ENCODE measurements at places on chromosomes 13 and 19. TPM values are rescaled to one million over a fixed set of nuclear protein-coding genes. Genes with fewer than 3 reads are reported as not detected.

Gene SULT2B1
- total RNA-seq = not detected

Gene CEACAM7
- total RNA-seq = not detected

Gene DCLK1
- total RNA-seq = 9.4 TPM

Gene HDGFL2
- total RNA-seq = 36.2 TPM

Gene SIGLEC14
- not detected for total RNA-seq

Gene TEX101
- not detected for total RNA-seq

DNA sequence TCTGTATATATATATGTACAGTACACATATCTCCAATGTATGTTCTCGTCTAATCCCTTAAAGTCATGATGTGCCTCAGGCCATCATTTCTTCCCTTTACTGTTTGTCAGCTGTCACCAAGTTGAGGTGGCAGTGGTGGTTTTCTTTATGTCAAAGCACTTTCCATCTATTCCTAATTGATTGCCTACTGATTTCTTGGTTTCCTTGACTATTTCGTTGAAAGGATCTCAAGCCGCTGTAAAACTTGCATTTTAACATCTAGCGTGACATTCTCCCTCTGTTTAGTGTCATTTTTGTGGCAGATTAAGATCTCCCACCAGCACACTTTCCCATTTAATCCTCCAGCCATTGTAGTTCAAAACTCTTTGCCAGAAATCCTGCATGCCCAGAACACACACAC lies 25.0 kb upstream of the SPART start:
- H3K4me3 ChIP-seq = no peak overlapping the region
- no peaks in the 10 kb centered on the region for H3K36me3 ChIP-seq
- no peak overlapping the region for H3K27ac ChIP-seq
- no peaks in the 10 kb centered on the region for H3K4me1 ChIP-seq
- no peak for DNase-seq

- H3K4me1 ChIP-seq = no peaks in the 10 kb centered on the region
- H3K27ac ChIP-seq = no peak overlapping the region
Observed at GRCh38 chr13:37383046-37383445, 215.5 kb downstream of the POSTN start.

DNA sequence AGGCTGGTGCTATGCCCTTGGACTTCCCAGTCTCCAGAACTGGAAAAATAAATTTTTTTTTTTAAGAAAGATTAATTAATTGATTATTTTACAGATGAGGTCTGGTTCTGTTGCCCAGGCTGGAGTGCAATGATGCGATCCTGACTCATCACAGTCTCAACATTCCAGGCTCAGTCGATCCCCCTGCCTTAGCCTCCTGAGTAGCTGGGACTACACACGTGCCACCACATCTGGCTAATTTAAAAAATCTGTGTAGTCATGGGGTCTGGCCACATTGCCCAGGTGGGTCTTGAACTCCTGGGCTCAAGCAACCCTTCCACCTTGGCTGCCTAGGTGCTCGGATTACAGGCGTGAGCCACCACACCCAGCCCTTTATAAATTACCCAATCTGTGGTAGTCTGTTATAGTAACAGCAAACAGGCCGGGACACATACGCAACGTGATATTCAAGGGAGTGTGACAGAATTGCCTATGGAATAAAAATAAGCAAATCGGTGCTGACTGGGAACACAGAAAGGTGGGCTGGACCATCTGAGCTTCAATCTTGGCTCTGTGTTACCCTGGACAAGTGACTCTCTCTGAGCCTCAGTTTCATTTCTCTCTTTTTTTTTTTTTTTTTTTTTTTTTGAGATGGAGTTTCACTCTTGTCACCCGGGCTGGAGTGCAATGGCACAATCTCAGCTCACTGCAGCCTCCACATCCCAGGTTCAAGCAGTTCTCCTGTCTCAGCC lies 42.8 kb downstream of the PIN1 start:
- H3K27ac ChIP-seq = no peak overlapping the region
- no peaks in the 10 kb centered on the region for H3K4me1 ChIP-seq
- no peaks in the 10 kb centered on the region for H3K36me3 ChIP-seq
- H3K27me3 ChIP-seq = no peaks in the 10 kb centered on the region
- no peak for DNase-seq

- H3K36me3 ChIP-seq = no peaks in the 10 kb centered on the region
- no peaks in the 10 kb centered on the region for H3K4me1 ChIP-seq
- DNase-seq = no peak
- no peak overlapping the region for H3K4me3 ChIP-seq
- H3K27me3 ChIP-seq = no peaks in the 10 kb centered on the region
- H3K27ac ChIP-seq = no peak overlapping the region
Observed at GRCh38 chr13:102947745-102948405, 102.0 kb downstream of the ERCC5 start.

DNA sequence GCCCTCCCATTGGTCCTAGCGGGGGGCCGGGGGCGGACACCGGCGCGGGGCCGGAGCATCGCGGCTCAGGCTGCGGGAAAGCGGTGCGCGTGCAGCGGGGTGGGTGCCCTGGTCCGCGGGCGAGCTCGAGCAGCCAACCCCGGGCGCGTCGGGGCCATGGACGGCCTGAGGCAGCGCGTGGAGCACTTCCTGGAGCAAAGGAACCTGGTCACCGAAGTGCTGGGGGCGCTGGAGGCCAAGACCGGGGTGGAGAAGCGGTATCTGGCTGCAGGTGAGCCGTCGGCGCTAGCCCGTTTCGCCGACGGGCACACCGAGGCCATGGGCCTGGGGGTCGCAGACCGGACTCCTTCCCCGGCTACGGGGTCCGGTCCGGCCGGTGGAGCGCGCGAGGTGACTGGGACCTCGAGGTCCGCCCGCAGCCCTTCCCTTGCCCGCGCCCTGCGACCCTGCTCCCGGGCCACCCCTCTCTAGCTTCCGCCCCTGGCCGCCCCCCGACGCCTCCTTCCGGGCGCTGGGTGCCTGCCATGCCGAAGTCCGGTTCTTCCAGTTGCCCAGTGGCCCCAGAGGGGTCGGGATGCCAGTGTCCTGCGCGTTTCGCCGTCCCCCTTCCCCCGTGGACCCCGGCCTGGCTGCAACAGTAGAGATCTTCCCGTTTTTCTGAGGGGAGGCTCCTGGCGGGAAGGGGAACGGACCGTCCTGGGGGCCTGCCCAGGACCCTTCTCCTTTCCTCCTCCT lies at the start of gene REEP6:
REEP6 (plus strand) TSS at position 68 of the 735 bp plus-strand sequence; CDS start at position 157, 89 bp downstream.
- peak within 1 kb of the TSS; percentile 75 for H3K4me3 ChIP-seq
- H3K36me3 ChIP-seq = no peaks in the 10 kb centered on the region
- H3K27ac ChIP-seq = peak within 1 kb of the TSS; percentile 89
- H3K27me3 ChIP-seq = peaks cover 40% of the 10 kb centered on the region

DNA sequence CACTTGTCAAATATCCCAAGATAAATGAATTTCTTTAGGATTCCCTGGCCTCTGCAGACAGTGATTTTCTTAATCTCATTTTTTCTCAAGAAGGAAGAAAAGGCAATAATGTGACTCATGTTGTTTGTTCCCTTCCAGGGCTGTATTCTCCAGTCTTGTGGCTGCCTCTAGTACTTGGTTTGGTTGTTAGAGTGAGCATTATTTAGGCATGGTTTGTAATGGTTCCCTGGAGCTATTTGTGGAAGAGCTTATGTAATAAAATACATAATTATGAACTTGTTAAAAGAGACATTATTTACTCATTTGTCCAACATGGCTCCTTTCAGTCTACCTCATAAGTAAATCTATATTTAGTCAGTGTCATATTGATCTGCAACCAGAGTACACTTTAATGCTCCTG lies 270.4 kb downstream of the DCT start:
- no peaks in the 10 kb centered on the region for H3K27me3 ChIP-seq
- DNase-seq = no peak
- H3K4me1 ChIP-seq = no peaks in the 10 kb centered on the region
- H3K4me3 ChIP-seq = no peak overlapping the region
- H3K36me3 ChIP-seq = no peaks in the 10 kb centered on the region
- no peak overlapping the region for H3K27ac ChIP-seq

DNA sequence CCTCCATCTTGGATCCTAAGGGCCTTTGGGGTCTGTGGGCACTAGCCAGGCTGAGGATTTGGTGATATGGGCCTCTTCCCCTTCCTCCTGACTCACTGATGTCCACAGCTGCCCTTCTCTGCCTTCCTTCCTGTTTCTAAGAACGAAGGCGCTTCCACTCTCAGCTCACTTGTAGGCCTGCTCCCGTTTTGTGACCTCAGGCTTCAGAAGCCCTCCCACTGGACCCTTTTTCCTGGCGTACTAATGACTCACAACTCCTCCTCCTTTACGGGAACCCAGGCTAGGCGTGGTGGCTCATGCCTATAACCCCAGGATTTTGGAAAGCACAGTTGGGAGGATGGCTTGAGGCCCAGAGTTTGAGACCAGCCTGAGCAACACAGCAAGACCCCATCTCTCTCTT lies 55.6 kb downstream of the TMED1 start:
- no peaks in the 10 kb centered on the region for H3K27me3 ChIP-seq
- H3K4me3 ChIP-seq = no peak overlapping the region
- H3K4me1 ChIP-seq = no peaks in the 10 kb centered on the region
- no peak for DNase-seq
- peak overlapping the region; percentile 62 for H3K27ac ChIP-seq
- H3K36me3 ChIP-seq = peaks cover 100% of the 10 kb centered on the region

DNA sequence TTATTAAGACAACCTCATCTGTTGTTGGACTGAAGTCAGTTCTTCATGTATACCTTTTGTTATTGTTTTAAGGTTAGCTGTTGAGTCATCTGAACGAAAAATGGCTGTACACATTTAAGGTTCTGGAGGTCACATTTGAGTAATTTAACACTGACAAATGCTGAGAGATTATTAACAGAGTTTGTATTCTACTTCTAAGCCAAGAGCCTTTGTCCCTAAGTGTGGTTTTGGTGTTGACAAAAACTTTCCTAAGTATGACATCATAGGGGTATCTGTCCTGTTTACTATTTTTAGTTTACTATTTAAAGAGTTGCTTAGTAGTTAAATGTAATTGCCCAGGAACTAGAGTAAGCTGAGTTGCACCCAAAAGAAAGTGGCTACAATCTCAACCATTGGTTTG lies 71.9 kb downstream of the CDK8 start:
- H3K4me3 ChIP-seq = no peak overlapping the region
- no peak for DNase-seq
- H3K27me3 ChIP-seq = no peaks in the 10 kb centered on the region
- H3K36me3 ChIP-seq = no peaks in the 10 kb centered on the region
- no peak overlapping the region for H3K27ac ChIP-seq

GRCh38 chr19:49391581-49392399 lies 3.7 kb downstream of the KASH5 start:
- DNase-seq = peak; percentile 82
- H3K36me3 ChIP-seq = no peaks in the 10 kb centered on the region
- H3K4me3 ChIP-seq = no peak overlapping the region
- no peaks in the 10 kb centered on the region for H3K27me3 ChIP-seq

- H3K36me3 ChIP-seq = no peaks in the 10 kb centered on the region
- no peaks in the 10 kb centered on the region for H3K4me1 ChIP-seq
- no peak overlapping the region for H3K27ac ChIP-seq
- DNase-seq = no peak
- H3K4me3 ChIP-seq = no peak overlapping the region
- no peaks in the 10 kb centered on the region for H3K27me3 ChIP-seq
Observed at GRCh38 chr19:52664461-52664860, 26.3 kb upstream of the ZNF83 start.

- no peak overlapping the region for H3K27ac ChIP-seq
- DNase-seq = no peak
- no peaks in the 10 kb centered on the region for H3K4me1 ChIP-seq
- H3K27me3 ChIP-seq = no peaks in the 10 kb centered on the region
- H3K4me3 ChIP-seq = no peak overlapping the region
Observed at GRCh38 chr19:29753190-29753933, 38.3 kb upstream of the C19orf12 start.

GRCh38 chr13:67140006-67140405 lies 90.1 kb downstream of the PCDH9 start:
- no peak overlapping the region for H3K27ac ChIP-seq
- no peak for DNase-seq

DNA sequence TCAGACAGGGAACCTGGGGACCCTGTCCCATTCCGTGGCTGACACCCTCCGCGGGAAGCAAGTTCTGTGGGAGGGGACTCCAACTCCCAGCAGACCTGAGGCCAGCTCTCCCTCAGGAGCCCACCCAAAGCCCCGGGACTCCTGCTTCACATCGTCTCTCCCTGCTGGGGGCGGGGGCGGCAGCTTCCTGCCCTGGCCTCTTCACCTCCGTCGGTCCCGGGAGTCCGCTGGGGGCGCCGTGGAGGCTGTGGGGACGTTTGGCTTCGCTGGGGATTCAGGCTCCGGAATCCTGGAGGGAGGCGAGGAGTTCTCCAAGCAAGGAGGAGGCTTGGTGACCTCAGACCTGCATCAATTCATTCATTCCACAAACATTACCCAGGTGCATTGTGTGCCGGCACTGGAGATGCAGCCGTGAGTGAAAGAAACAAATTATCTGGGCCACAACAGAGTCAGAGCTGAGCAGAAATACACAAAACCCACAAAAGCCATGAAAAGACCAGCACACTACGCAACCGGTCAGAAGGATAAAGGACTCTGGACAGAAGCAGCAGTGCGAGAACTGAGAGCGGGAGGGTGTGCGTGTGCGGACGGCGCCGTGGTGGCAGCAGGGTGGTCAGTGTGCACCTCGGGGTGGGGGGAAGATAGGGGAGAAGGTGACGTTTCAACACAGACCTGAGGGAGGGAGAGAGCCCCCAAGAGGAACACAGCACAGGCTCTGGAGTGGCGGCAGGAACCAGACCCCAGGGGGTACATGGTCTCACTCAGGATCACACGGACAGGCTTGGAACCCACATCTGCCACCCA lies 19.0 kb downstream of the EPS8L1 start:
- no peaks in the 10 kb centered on the region for H3K27me3 ChIP-seq
- H3K4me1 ChIP-seq = no peaks in the 10 kb centered on the region
- DNase-seq = no peak

- no peak for DNase-seq
- no peak overlapping the region for H3K4me3 ChIP-seq
- H3K4me1 ChIP-seq = peaks cover 5% of the 10 kb centered on the region
- peaks cover 44% of the 10 kb centered on the region for H3K27me3 ChIP-seq
- H3K27ac ChIP-seq = no peak overlapping the region
- H3K36me3 ChIP-seq = no peaks in the 10 kb centered on the region
Observed at GRCh38 chr19:30682146-30682998, 310.2 kb downstream of the ZNF536 start.

- no peak overlapping the region for H3K4me3 ChIP-seq
- DNase-seq = peak; percentile 62
- H3K27me3 ChIP-seq = peaks cover 100% of the 10 kb centered on the region
- no peak overlapping the region for H3K27ac ChIP-seq
- no peaks in the 10 kb centered on the region for H3K36me3 ChIP-seq
Observed at GRCh38 chr19:1451916-1452801, 2.2 kb downstream of the APC2 start.

GRCh38 chr19:52142001-52142595 lies 2.4 kb upstream of the ZNF616 start:
- H3K4me3 ChIP-seq = no peak overlapping the region
- no peaks in the 10 kb centered on the region for H3K36me3 ChIP-seq
- no peak overlapping the region for H3K27ac ChIP-seq
- DNase-seq = peak; percentile 1
- H3K27me3 ChIP-seq = no peaks in the 10 kb centered on the region
- H3K4me1 ChIP-seq = peaks cover 28% of the 10 kb centered on the region

DNA sequence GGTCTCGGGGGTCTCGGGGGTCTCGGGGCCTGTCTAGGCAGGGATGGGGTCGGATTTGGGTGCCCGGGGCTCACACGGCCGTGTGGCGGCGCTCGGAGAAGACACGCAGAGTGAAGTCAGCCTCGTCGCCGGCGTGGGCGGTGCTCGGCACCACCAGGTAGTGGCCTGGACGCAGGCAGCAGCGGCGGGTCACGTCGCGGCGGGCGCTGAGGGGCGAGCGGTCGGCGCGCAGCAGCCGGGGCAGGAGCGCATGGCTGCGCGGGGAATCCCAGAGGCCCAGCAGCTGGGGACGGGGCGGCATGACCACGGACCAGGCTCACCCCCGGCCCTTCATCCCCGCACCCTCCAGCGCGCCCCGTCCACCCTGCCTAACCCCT lies 8.2 kb downstream of the CAPN12 start:
- peak; percentile 86 for DNase-seq
- peaks cover 33% of the 10 kb centered on the region for H3K4me1 ChIP-seq
- H3K27ac ChIP-seq = peak overlapping the region; percentile 73
- no peaks in the 10 kb centered on the region for H3K27me3 ChIP-seq
- peaks cover 9% of the 10 kb centered on the region for H3K36me3 ChIP-seq
